CD4-positive, alpha-beta T cell treated with Interleukin-6 for 4 hours (primary cell): ENCODE measurements at places on chromosomes 2 and 18.

DNA sequence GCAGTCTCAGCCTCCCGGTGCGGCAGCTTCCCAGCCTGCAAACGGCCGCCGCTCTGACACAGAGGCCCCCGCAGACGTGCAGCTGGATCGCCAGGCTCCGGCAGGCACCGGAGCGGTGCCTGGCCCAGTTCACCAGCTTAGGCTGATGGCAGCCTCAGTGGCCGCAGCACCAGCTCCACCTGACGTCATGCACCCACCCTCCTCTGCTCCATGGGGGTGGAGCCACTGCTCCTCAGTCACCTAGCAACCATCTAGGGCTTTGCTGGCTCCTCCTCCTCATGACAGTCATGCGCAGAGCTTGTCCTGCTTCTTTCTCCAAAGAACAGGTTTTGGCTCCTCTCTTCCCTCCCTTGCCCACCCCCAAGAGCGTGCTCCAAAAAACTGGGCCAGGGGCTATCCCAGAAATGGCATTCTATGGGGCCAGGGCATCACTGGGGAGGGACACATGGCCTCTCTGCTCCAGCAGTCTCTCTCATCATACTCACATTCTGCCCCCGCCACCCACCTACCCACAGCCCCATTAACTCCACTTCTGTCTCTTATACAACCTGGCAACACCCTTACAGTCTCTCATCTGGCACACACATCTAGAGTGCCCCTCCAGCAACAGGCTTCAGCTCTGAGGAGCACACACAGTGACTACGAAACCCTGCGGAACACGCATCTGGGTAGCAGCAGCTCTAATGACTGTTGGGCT is 5.5 kb downstream of the DCTN1 start:
- no peak for DNase-seq

GRCh38 chr2:46852124-46852523 is 63.5 kb downstream of the MCFD2 start:
- DNase-seq, result no peak

GRCh38 chr2:44335806-44336538 is 25.3 kb downstream of the PREPL start:
- no peak for DNase-seq

DNA sequence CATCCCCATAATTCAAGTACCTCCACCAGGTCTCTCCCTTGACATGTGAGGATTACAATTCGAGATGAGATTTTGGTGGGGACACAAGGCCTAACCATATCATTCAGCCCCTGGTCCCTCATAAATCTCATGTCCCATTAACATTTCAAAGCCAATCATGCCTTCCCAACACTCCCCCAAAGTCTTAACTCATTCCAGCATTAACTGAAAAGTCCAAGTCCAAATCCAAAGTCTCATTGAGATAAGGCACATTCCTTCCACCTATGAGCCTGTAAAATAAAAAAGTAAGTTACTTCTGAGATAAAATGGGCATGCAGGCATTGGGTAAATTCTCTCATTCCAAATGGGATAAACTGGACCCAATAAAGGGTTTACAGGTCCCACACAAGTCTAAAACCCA is 849.7 kb downstream of the BCL11A start:
- DNase-seq, result no peak

- no peak for DNase-seq
These were observed 99.8 kb downstream of the AKAIN1 start for GRCh38 chr18:5097116-5097703.

DNA sequence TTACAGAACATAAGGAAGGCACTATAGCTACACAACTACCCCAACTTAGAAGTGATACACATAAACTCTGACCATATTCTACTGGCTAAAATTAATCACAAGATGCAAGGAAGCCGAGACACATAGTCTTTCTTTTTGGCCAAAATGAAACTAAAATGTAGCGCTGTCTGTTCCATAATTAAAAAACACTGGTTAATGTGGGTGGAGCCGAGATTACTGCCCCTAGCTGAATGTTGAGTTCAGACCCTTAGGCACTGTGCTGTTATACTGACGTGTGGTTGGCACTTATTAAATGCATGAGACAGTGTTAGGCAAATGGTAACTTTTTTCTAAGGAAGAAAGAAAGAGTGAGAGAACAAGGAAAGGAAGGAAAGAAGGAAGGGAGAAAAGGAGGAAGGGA is 254.6 kb upstream of the RND3 start:
- no peak for DNase-seq

- no peak for DNase-seq
These were observed 4.7 kb downstream of the DGKD start for GRCh38 chr2:233358947-233359346.

GRCh38 chr2:59021786-59022185 is 780.7 kb upstream of the FANCL start:
- no peak for DNase-seq

DNA sequence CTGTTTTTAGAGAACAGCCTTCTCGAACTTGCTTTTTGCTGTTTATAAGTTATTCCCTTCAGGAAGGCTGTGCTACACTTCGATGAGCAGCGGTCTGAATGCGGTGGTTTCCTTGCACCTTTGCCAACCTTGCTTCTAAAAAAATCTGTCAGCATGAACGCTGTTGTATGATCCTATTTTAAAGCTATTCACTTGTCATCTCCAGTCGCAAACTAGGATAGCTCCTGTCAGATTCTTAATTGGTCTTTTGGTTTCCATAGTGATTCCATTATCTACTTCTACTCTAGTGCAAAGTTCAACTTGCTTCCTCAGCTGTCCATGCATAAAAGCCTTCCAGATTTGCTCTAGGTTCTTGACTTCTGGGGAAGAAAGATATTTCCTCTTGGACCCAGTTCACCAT is 76.3 kb upstream of the GALNT3 start:
- DNase-seq, result no peak

- DNase-seq, result no peak
These were observed 94.9 kb downstream of the NFATC1 start for GRCh38 chr18:79490626-79491041.

DNA sequence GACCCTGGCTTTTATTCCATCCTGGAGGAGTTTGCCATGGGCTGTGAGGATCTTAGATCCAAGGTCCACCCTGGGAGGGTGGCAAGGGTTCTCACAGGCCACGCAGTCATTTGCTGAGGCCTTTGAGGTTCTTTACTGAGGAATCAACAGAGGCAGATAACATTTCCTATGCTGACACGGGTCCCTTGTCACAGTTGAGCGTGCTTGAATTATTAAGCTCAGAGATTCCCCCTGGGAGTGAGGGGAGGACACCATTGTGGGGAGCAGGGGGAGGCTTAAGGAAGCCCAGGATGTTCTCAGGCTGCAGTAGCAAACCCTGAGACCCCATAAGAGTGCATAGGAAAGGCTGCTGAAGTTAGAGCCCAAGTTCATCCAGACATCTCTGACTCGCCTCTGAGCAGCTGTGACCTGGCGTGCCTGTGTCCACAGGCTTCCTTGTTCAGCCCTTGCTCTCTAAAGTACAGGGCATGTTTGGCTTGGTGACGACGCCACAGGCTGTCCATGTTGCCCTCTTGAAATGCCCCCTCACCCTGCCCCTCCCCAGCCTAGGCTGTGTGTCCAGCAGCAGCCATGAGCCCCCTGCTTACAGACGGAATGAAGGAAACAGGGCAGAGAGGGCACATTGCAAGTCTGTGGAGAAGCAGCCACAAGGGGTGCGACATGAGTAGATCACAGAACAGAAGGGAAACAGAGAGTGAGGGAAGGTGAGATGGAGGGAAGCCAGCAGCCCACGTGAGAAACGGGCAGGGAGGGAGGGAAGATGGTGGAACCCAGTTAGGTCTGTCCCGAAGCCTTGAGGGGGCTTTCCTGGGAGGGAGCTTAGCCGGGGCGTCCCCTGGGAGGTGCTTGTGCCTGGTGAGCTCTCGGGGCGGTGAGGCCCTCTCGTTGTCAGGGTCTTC is 34.0 kb downstream of the NAPG start:
- DNase-seq, result no peak

- DNase-seq, result no peak
These were observed 29.1 kb downstream of the FAM178B start for GRCh38 chr2:96957244-96957643.

- no peak for DNase-seq
These were observed 13.2 kb downstream of the BIN1 start for GRCh38 chr2:127093648-127094210.

GRCh38 chr2:10378189-10378588 is 69.9 kb downstream of the ODC1 start:
- DNase-seq, result peak; percentile 63

DNA sequence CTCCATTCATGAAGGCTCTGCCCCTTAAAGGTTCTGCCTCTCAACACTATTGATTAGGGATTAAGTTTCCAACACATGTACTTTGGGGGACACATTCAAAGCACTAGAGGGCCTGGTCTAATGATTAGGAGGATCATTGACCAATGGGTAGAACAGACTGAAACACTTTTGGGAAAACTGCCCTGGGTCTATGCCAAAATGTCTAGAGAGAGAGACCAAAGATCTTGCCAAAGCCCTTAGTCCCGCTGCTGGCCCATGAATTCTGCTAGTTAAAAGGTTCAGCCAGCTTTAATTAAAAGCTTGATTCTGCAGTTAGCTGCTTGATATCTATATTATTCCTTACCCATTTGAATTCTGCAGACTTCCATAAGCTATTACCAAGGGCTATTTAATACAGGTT is 613.2 kb downstream of the SLC4A3 start:
- no peak for DNase-seq

GRCh38 chr2:208384637-208385036 is 22.0 kb upstream of the PTH2R start:
- no peak for DNase-seq

- DNase-seq, result no peak
These were observed 124.7 kb downstream of the MREG start for GRCh38 chr2:215888680-215889079.

DNA sequence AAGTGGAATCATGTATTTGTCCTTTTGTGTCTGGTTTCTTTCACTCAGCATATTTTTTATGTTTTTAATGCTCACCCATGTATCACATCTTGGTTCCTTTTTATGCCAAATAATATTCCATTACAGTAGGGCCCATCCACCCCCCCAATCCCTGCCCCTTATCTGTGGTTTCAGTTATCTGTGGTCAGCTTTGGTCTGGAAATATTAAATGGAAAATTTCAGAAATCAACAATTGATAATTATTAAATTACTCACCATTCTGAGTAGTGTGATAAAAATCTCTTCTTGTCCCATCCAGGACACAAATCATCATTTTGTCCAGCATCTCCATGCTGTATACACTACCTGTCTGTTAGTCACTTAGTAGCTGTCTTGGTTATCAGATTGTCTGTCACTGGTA is 66.7 kb downstream of the BIRC6 start:
- DNase-seq, result no peak

- no peak for DNase-seq
These were observed 279.6 kb downstream of the SLC4A3 start for GRCh38 chr2:219907011-219907365.

DNA sequence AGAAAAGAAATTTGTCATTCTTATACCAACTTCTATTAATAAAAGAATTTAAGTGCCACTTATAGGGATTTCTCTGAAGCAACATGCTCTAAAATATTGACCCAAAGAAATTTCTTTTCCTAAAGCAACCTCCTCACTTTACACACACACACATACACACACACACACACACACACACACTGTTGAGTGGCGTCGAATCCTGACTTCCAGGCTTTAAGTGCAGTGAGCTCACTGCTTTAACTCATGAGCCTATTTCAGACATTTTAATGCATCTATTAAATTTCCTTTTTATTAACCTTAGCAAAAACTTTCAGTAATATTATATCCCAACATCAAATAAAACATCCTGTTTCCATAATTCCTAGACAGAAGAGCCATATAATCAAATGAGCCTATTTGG is 229.1 kb upstream of the ACVR2A start:
- DNase-seq, result no peak

- no peak for DNase-seq
These were observed 27.4 kb downstream of the MARCHF4 start for GRCh38 chr2:216344950-216345300.

- no peak for DNase-seq
These were observed 137.2 kb downstream of the BCL2 start for GRCh38 chr18:63182310-63182772.

DNA sequence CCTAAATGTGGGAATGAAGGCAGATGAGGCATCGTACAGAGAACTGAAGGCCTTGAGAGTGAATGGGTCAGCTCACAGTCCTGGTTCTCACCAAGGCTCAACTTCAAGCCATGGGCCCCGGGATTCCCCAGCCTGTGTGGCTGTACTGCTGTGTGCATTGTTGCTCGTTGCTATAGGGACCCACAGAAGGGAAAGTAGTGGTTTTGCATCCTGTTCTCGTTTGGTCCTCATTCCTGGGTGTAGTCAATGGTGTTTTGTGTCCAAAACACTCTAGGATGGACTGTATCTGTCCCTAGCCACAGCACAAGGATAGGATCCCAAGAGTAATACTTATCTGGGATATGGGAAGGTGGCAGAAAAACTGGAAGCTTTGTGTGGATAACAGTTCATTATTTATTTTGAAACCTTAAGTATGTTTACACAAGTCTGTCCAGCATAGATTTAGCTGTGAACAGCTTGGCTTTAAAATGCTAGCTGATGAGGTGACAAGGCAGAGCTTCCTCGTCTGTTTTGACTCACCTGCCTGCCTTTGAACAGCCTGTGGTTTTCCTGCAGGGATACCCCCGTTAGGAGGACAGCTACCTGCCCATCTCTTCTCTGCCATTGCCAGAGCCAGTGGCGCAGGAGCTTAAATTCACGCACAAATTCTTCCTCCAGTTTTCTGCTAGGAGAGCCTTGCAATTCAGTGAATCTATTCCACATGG is 85.0 kb downstream of the WDSUB1 start:
- DNase-seq, result peak; percentile 10

- no peak for DNase-seq
These were observed 159.7 kb upstream of the CCDC195 start for GRCh38 chr2:224875841-224876240.

DNA sequence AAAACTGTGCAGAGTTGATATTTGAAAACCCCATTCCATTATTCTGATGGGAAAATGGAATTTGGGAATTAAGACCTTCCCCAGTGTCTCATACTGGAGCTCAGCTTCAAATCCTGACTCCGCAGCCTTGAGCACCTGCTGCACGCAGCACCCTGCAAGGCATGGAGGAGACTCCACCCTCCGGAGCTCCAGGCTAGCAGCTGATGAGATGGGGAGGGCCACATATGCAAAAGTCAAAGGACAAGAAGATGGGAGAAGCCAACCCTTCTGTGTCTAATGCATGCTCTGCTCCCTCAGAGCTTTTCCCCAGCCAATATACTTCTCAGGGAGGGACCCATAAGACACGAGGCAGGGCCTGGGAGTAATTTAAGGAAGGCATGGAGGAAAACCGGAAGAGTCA is 34.7 kb upstream of the TRIB2 start:
- DNase-seq, result no peak

- DNase-seq, result no peak
These were observed 9.9 kb upstream of the NPC1 start for GRCh38 chr18:23596183-23596582.
